C1 segment of cervical spinal cord (tissue), 14 donors: ENCODE measurements at places on chromosomes 13 and 19.

DNA sequence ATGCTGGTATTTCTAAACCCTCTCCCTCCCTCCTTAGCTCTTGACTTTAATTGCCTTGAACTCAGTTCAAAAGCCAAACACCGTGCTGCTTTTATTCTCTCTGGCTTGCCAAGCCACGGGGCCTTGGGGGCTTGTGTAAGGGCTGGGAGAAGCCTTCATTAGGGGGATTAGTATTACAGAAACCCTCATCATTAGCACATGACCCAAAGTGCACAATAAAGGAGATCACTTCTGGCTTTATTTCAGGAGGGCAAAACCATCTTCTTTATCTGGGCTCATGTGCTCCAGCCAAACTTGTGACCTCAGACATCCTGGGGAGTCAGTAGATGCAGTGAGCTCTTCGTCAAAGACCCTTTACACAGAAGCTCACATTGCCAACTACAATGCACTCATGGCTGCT is at the start of gene DCT:
Gene DCT, minus strand, starts transcription at position 67 of the 400 bp plus-strand sequence. CDS start 427 bp downstream, outside the sequence.
- no peak for DNase-seq

DNA sequence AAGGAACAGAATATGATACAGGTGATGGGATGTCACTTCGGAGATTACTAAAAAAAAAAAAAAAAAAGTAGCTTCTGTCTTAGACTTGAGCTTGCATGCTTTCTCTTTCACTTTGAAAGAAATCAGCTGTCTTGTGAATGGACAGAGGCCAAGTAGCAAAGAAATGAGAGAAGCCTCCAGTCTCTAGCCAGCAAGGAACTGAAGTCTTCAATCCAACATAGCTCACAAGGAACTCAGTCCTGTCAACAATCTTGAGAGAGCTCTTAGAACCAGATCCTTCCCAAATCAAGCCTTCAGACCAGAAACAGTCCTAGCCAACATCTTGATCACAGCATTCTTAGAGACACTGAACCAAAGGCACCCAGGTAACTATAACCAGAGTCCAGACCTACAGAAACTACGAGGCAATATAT is 7.7 kb downstream of the N4BP2L2 start:
- DNase-seq: peak; percentile 26

DNA sequence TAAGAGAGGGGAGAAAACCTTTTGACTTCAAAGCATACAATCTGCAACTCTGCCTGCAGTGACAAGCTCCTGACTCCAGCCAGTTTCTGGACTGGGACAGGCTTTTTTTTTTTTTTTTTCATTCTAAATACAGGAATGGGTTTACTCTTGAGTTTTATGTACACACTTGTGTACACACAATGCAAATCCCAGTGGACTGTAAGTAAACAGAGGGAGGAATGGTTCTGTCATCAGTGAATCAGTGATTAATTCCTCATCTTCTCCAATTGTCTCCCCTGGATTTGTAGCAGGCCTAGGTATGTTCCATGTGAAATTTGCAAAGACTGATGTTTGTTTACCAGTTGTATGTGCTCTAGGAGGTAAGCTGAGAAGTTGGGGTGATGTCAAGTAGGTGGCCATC is 184.8 kb downstream of the SHISA2 start:
- DNase-seq: no peak

- no peak for DNase-seq
Measured at GRCh38 chr13:94232161-94232950, 247.1 kb downstream of the DCT start.

DNA sequence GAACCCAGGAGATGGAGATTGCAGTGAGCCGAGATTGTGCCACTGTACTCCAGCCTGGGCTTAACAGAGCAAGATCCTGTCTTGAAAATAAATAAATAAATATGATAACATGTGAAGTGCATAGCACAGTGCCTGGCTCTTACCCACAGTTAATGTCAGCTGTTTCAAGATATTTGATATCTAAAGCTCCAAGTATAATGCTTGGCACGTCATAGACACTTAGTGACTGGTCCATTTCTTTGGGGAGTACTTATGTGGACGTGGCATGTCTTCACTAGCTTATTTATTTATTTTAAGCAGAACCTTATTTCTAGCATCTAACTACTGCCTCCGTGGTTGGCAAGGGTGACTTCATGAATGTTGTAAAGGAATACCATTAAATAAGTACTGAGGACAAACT is 18.8 kb downstream of the GARRE1 start:
- DNase-seq: no peak

DNA sequence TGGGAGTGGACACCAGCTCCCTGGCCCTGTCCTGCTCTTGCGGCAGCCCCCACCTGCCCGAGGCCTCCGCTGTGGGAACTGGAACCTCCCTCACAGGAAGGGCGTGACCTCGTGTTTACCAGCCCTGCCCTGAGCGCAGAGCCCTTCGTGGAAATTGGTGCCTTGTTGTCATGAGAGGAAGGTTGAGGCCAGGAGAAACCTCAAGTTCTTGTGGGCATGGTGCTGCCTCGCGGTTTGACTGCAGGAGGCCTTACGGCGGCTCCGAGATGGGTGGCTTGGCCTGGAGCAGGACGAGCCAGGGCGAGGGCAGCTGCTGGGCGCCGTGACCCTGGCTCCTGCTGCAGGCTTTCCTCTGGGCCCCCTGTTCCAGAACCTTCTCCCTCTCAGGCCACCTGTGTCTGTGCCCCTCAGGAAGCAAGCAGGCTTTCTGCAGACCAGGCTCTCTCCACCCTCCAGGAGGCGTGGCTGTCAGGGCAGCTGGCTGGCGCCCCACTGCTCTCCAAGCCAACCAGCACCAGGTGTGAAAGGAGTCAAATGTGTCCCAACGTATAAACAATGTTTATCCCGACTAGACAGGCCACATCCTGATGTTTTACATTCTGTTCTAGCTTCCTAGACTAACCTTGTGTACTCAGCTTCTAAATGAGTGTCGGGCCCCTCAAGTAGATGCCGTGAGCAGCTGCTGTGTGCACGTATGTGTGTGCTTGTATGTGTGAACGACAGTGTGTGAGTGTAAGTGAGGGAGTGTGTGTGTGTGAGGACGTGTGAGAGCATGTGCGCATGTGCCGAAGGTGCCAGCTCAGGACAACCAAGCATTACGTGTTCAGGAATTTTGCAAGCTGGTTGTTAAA is 10.4 kb upstream of the RASA3 start:
- no peak for DNase-seq

DNA sequence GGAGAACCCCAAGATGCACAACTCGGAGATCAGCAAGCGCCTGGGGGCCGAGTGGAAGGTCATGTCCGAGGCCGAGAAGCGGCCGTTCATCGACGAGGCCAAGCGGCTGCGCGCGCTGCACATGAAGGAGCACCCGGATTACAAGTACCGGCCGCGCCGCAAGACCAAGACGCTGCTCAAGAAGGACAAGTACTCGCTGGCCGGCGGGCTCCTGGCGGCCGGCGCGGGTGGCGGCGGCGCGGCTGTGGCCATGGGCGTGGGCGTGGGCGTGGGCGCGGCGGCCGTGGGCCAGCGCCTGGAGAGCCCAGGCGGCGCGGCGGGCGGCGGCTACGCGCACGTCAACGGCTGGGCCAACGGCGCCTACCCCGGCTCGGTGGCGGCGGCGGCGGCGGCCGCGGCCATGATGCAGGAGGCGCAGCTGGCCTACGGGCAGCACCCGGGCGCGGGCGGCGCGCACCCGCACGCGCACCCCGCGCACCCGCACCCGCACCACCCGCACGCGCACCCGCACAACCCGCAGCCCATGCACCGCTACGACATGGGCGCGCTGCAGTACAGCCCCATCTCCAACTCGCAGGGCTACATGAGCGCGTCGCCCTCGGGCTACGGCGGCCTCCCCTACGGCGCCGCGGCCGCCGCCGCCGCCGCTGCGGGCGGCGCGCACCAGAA is 1.1 kb downstream of the SOX1 start:
- DNase-seq: no peak

DNA sequence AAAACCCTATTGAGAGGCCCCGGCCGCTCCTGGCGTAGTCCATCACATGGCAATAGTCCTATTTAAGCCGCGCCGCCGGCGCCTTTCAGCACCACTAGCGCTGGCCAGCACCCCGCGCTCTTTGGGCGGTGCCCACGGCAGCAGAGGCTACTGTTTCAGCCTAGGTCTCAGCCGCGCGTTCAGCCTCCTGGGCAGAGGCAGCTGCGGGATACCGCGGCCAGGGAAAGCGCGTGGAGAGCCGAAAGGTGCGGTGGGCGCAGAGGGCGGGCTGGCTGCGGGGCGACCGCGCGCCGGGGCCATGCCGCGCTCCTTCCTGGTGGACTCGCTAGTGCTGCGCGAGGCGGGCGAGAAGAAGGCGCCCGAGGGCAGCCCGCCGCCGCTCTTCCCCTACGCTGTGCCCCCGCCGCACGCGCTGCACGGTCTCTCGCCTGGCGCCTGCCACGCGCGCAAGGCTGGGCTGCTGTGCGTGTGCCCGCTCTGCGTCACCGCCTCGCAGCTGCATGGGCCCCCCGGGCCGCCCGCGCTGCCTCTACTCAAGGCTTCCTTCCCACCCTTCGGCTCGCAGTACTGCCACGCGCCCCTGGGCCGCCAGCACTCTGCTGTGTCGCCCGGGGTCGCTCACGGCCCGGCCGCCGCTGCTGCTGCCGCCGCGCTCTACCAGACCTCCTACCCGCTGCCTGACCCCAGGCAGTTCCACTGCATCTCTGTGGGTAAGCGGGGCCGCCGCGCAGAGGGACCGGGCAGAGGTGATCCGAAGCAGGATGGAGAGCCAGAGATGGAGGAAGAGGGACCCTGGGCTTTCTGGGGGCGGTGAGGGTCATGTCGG is at the start of gene GSX1:
Gene GSX1, plus strand, starts transcription at position 91 of the 826 bp plus-strand sequence. Its CDS starts 208 bp downstream, at position 299.
- DNase-seq: peak; percentile 10

DNA sequence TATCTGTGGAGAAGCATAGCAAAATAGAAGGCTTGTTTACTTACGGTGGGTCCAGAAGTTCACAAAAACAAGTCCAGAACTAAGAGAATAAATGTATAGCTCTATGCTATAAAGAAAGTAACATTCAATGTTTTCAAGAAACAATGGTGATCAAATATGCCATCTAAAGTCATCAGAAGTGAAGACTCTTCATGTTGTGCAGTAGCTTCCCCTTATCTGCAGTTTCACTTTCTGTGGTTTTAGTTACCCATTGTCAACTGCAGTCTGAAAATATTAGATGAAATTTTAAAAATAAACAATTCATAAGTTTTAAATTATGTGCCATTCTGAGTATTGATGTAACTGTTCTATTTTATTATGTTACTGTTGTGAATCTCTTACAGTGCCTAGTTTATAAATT is 72.5 kb downstream of the EDNRB start:
- DNase-seq: no peak

GRCh38 chr13:22240716-22241115 is 569.8 kb downstream of the FGF9 start:
- DNase-seq: no peak

DNA sequence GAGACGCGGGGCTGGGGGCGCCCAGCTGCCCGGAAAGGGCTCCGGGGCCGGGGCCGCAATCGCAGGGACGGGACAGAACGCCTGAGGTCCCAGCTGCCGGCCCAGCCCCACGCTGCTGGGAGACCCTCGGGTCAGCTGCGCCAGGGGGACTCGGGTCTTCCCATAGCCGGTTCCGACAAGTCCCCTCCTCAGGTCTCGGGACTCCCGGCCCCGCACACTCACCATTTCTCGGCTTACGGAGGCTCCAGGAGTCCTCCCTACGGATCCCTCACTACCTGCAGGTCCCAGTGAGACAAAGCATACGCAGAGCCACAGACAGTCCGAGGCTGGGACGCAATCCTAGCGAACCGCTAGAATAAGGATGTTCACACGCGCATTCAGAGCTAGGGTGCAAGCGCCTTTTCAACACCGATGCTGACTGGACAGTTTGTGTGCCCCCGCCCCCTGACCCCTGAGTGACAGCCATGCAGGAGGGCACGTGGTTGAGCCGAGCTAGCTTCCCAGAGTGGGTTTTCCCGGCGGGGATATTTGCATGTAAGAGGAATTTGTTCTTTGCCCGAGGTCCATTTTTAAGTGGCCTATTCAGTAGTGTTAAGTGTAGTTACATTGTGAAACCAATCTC is 13.6 kb downstream of the ZNF490 start:
- DNase-seq: no peak

GRCh38 chr13:21979161-21979806 is 308.4 kb downstream of the FGF9 start:
- no peak for DNase-seq

- DNase-seq: no peak
Measured at GRCh38 chr13:97935071-97935470, 18.4 kb upstream of the IPO5 start.

- DNase-seq: no peak
Measured at GRCh38 chr13:102191951-102192502, 209.8 kb downstream of the FGF14 start.

- DNase-seq: peak; percentile 40
Measured at GRCh38 chr19:17468302-17469091, 1.8 kb upstream of the SLC27A1 start.

DNA sequence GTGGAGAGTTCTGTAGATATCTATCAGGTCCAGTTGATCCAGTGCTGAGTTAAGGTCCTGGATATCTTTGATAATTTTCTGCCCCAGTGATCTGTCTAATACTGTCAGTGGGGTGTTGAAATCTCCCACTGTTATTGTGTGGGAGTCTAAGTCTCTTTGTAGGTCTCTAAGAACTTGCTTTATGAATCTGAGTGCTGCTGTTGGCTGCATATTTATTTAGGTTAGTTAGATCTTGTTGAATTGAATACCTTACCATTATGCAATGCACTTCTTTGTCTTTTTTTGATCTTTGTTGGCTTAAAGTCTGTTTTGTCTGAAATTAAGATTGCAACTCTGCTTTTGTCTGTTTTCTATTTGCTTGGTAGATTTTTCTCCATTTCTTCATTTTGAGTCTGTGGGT is 15.4 kb downstream of the AP1M1 start:
- no peak for DNase-seq

DNA sequence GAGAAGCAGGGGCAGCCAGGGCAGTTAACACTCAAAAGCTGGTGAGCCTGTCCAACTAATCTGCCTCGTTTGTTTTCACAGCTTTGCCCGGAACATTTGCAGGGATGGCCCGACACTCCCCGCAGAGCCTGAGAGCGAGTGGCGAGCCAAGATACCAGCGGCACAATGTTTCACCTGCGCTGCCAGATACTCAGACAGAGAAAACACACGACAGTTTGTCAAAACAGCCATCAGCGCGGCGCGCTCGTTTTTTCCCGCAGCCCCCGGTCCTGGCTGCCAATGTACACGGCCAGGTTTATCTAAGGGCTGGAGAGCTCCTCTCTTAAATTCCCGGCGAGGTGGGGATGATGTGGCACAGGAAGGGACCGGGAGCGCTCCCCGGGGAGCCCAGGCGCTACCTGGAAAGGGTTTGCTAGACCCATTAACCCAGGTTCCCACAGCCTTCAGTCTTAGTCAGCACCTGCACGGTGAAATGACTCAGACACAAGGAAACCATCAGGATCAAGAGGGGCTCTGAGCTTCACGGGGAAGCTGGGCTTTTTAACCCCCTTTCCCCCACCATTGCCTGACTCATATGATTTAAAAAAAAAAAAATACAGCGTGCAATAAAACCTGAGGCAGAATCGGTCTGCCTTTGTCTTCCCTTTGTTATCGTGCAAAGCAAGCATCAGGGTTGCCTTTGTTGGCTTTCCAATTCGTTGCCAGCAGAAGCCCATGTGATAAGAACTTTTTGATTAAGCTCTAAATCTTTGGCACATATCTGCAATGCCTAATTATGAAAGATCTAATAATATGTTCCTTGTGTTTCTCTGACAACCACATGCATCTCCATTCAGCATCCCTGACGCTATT is 186.2 kb downstream of the EFNB2 start:
- DNase-seq: no peak
